ENCODE measurements at places on chromosomes 1 and 21.

GRCh38 chr1:211822677-211823407 is 7.7 kb downstream of the LPGAT1 start:
- no peak for DNase-seq

GRCh38 chr21:32641710-32642698 is 29.8 kb upstream of the CFAP298 start:
- DNase-seq: no peak

DNA sequence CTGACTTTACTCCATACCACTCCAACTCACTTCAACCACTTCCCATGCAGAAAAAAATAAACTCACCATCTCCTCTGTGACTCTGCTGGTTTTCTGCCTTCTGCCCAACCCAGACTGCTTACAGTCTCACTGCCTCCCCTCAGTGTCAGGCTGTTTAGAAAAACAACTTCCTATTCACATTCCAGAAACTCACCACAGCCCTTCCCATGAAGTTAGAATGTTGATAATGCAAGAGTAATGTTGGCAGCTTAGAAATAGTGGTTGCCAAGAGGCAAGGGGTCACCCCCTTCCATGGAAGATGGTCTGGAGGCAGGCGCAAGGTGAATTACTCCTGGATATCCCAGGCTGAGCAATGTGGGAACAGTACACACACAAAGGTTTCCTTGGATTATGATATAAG is at the start of gene SELP:
Gene SELP, minus strand, starts transcription at position 119 of the 400 bp plus-strand sequence. Its CDS starts 50 bp downstream, at position 69.
- DNase-seq: no peak

- DNase-seq: no peak
Observed at GRCh38 chr1:55684131-55684650, 469.0 kb upstream of the USP24 start.

GRCh38 chr1:212629450-212630157 is 21.0 kb downstream of the ATF3 start:
- DNase-seq: no peak

- no peak for DNase-seq
Observed at GRCh38 chr1:179177615-179178014, 51.9 kb downstream of the ABL2 start.

GRCh38 chr1:58732087-58732775 is 32.4 kb upstream of the MYSM1 start:
- no peak for DNase-seq

Measured in CD4-positive, alpha-beta T cell treated with Interleukin-6 for 4 hours (primary cell).